ENCODE measurements at places on chromosomes 13 and 19.

DNA sequence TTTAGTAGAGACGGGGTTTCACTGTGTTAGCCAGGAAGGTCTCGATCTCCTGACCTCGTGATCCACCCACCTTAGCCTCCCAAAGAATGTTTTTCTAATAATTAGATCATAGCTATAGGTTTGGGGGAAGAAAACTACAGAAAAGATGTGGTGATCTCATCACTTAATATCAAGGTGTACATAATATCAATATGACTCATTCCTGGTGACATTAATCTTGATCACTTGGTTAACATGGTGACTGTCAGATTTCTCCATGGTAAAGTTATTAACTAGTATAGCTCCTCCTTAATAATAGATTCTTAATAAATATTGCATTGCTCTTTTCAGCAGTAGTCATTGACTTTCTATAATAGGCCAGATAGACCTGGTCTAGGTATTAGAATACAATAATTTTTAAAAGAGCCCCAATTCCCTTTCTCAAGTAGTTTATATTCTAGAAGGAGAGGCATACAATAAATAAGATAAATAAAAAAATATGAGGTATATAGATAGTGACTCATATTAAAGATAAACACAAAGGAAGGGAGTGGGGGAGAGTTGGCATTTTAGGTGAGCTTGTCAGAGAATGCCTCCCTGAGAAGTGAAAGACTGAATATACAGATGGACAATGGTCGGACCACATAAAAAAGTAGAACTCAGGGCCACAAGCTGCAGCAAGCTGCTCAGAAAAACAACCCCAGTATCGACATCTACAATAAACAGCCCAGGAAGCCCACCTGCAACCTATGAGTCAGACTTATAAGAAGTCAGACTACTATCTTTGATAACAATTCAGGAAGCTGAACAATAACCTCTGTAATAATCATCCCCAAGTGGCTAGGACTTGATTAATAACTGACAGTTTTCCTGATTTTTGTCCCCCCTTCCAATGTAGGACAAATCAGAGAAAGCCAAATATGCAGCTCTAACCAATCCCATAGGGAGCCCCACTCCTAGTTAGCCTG, 210.8 kb downstream of the RFC3 start:
- no peak for DNase-seq

DNA sequence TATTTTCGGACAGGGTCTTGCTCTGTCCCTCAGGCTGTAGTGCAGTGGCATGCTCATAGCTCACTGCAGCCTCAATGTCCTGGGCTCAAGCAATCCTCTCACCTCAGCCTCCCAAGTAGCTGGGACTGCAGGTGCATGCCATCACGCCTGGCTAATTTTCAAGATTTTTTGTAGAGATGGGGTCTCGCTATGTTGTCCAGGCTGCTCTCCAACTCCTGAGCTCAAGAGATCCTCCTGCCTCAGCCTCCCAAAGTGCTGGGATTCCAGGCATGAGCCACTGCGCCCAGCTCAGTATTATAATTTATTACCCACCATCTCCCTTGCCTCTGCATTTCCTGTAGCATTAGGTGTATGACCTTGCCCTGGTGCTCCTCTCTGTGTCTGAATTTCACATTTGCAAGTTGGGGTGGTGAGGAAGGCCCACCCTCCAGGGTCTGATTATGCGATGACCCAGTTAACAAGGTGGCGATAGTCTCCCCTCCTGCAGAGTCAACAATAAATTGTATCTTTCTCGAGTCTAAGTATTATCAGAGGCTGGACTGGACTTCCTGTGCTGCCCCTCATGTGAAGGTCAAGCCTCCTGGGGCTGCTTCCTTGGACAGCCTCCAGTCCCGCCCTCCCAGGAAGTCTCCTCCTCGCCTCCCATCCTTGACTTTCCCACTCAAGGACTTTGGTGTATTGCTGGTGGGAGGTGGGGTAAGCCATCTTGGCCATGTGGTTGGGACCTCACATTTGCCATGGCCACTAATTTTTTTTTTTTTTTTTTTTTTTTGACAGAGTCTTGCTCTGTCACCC, 1.5 kb upstream of the TUBB4A start:
- no peak for DNase-seq

GRCh38 chr13:37148501-37148900, 43.0 kb upstream of the CSNK1A1L start:
- peak; percentile 54 for DNase-seq

- no peak for DNase-seq
Observed at GRCh38 chr19:31073485-31074198, 275.6 kb downstream of the TSHZ3 start.

DNA sequence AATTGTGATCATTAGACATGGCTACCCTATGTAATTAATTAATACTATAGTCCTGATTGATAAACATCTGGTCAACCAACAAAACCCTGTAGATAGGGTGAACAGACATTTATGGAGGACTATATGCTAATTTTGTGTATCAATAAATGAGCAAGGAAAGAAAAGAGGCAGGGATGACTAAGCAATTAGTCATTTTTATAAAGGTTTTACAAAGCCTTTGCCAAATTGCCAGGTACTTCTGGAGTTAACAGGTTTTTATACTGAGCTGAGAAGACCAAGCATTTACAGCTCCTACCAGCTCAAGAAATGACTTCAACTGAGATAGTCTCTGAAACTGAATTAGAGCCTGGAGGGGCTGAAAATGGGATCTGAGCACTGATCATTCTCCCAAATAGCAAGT, 186.8 kb upstream of the PRR20A start:
- DNase-seq = no peak

- DNase-seq = no peak
Observed at GRCh38 chr19:28582344-28582743, 630.6 kb downstream of the UQCRFS1 start.

GRCh38 chr19:37313335-37313627, 57.6 kb upstream of the ZNF527 start:
- DNase-seq = peak; percentile 19

DNA sequence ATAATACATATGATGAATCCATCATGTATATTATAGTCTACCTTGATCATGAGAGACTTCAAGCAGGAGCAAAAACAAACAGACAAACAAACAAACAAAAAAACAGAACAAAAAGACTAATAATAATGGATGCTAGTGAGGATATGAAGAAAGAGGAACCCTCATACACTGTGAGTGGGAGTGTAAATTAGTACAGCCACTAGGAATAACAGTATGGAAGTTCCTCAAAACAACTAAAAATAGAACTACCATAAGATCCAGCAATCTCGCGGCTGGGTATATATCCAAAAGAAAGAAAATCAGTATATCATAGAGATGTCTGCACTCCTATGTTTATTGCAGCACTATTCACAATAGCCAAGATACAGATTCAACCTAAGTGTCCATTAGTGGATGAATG, 7.0 kb upstream of the DLEU7 start:
- DNase-seq = no peak

- peak; percentile 42 for DNase-seq
Observed at GRCh38 chr19:34155686-34156085, 16.6 kb upstream of the LSM14A start.

GRCh38 chr13:32851083-32852069, 164.8 kb upstream of the KL start:
- no peak for DNase-seq

DNA sequence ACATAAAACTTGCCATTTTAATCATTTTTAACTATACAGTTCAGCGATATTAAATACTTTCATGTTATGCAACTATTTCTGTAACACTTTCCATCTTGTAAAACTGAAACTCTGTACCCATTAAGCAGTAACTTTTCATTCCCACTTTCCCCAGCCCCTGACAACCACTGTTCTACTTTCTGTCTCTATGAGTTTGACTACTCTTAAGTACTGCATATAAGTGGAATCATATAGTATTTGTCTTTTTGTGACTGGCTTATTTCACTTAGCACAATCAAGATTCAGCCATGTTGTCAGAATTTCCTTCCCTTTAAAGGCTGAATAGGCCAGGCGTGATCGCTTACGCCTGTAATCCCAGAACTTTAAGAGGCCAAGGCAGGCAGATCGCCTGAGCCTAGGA, 56.2 kb downstream of the ARHGAP35 start:
- no peak for DNase-seq

GRCh38 chr13:68056816-68057710, 826.9 kb upstream of the PCDH9 start:
- peak; percentile 0 for DNase-seq

- DNase-seq = no peak
Observed at GRCh38 chr13:49210669-49211068, 9.5 kb upstream of the MLNR start.

GRCh38 chr13:49935171-49936074, 717 bp downstream of the SPRYD7 start:
- DNase-seq = peak; percentile 70

- DNase-seq = no peak
Observed at GRCh38 chr19:46944123-46944748, 75.4 kb upstream of the NPAS1 start.

GRCh38 chr19:50728084-50728737, 5.0 kb downstream of the CLEC11A start:
- no peak for DNase-seq

GRCh38 chr13:45500492-45501174, 35.9 kb downstream of the COG3 start:
- DNase-seq = peak; percentile 94

GRCh38 chr13:63741029-63741813, 2325.6 kb upstream of the PCDH20 start:
- no peak for DNase-seq

DNA sequence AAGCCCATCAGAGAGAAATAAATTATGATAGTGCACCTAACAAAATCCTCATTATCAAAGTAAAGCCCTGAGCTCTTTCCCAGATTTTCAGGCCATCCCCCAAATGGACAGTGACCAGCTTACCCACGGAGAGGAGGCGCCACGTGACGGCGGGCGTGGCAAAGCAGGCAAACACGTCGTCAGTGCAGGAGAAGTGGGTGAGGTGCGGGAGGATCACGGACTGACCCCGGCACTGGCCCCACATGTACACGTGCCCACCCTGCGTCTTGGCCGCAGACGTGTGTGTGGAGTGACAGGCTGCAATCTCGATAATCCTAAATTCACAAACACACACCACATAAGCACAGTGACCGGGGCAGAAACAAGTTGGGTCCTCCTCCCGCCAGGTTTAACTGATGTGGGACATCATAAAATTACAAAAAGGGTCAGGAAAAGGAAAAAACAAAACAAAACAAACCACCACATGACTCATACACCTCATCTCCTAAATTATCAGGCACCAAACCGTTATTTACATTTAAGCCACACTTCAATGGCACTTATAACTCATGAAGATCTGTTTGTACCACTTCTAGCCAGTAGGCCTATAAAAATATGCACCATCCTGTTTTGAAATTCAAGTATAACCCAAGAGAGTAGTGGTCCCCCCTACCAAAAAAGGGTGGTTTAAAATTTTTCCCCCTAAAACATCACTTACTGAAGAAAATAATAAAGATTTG, 30.1 kb downstream of the RCBTB2 start:
- peak; percentile 24 for DNase-seq

- DNase-seq = no peak
Observed at GRCh38 chr19:38170334-38170733, 53.7 kb downstream of the DPF1 start.

DNA sequence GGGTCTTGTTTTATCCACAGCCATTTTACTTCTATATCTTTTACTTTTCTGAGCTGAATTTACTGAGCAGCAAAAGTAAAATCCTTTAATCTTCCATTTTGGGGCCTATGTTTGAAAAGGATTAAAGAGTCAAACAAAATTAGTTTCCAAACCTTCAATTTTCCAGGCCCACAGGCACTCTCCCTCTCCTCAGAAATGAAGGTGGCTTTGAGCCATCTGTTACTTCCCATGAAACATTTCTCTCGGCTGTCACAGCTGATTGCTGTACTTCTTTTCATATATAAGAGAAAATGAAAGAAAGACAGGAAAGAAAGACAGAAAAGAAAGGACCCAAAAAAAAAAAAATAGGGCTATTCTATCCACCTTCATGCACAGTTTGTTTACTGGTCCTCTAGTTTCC, 194.9 kb downstream of the LACC1 start:
- DNase-seq = no peak

- DNase-seq = no peak
Observed at GRCh38 chr19:7611541-7612279, 16.0 kb downstream of the CAMSAP3 start.

DNA sequence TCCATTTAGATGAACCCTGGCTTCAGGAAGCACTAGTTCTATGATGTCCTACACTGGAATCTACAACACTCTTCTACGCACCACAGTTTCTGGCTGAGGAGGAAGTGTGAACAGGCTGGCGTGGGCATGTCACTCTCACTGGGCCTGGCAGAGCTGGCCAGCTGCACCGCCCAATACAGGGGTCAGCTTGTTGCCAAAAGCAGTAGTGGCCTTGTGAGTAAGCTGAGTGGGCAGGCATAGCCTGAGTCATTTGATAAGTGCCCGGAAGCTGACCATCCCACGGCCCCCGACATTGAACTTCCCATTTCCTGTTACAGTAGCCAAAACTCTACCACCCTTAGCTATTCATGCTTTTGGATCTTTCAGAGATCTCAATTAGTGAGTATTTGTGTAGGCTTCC, 240.9 kb upstream of the SERP2 start:
- DNase-seq = peak; percentile 89

- DNase-seq = no peak
Observed at GRCh38 chr13:112705286-112705685, 15.4 kb downstream of the ATP11A start.
